ENCODE measurements at places on chromosomes 11 and 22.

DNA sequence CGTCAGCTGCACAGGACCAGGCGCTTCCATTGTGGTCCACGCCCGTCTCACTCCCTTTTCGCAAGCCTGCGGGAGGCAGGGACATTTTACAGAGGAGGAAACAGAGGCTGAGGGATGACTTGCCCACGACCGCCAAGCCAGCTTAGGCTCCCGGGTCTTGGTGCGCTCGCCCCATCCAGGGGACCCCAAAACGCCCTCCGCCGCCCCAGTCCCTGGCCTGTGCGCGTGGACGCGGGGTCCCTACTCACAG, 300 bp downstream of the WNT11 start:
- no peak for DNase-seq

DNA sequence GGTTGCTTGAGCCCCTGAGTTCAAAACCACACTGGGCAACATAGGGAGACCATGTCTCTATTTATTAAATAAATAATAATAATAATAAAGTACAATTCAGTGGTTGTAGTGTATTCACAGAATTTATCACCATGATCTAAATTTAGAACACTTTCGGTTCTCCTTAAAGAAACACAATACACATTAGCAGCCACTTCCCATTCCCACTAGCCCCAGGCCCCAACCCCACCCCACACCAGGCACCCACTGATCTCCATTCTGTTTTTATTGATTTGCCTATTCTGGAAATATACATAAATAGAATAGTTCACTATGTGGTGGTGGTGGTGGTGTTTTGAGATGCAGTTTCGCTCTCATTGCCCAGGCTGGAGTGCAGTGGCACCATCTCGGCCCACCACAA, 45.7 kb downstream of the BCL2L13 start:
- no peak for DNase-seq

- no peak for DNase-seq
Measured at GRCh38 chr22:27382947-27383346, 418.6 kb downstream of the MN1 start.

GRCh38 chr11:93324500-93324899, 6.0 kb upstream of the DEUP1 start:
- no peak for DNase-seq

DNA sequence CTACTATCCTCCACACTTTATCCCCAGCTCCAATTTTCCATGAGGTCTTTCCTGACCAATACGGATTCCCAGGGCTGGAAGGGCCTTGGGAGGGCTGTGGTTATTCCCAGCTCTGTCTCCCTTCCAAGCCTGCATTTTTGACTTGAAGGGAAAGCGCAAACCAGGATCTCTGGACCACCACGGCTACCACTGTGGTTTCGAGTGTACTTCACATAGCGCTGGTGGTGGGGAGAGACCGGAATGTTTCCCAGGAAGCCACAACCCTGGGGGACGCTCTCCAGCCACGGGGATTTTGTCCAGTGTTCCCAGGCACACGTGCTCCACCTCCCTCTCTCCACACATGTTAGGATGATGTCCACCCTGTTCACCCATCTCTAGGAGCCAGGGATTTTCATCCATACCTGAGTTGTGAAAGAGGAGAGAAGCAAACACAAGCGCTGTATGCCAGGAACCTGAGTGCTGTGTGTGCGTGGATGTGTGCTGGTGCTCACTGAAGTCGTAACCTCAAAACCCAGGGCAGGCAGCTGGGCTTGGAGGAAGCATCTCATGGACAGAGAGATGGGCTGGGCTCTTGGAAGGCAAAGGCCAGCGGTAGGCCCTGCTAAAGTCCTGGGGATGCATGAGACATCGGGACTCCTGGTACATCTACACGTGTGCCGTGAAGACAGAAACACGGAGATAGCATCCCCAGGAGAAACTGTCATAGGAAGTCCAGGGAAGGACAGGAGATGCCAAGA, 1.3 kb upstream of the NPTXR start:
- DNase-seq = no peak

DNA sequence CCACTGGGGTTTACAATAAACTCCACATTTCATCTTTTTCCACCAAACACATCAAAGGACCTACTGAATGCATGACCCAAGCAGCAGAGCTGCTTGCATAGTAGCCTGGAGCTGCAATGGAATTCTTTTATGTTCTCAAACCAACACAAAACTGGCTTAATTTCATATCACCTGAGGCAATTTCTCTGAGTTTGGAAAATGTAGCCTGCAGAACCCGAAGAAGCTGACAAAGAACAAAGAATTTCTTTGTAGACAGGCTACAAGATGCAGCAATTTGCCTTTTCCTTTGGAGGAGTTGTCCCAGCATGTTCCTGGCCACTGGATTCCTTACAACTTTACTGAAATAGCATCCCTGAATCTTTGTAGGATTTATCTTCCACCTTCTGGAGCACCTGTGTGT, 5.5 kb upstream of the TECTA start:
- DNase-seq = no peak

- no peak for DNase-seq
Measured at GRCh38 chr11:16239141-16240105, 116.9 kb downstream of the SOX6 start.

GRCh38 chr11:35483131-35483820, 42.1 kb downstream of the PAMR1 start:
- DNase-seq = no peak

DNA sequence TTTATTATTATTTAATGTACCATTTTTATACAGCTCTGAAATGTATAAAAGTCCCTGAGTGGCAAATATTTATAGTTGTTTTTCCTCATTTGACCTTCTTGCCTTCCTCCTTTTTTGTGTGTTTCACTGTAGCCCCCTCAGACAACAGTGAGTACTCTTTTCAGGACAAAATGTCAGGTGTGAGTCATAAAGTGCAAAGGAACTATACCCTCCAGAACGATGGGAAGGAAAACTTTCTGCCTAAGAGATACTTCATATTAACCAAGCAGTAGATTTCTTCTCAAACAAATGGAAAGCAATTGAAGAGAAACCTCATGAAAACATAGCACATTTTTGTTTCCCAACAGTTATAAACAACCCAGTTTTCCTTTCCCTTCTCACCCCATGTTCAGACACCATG, 16.1 kb upstream of the MS4A7 start:
- no peak for DNase-seq

DNA sequence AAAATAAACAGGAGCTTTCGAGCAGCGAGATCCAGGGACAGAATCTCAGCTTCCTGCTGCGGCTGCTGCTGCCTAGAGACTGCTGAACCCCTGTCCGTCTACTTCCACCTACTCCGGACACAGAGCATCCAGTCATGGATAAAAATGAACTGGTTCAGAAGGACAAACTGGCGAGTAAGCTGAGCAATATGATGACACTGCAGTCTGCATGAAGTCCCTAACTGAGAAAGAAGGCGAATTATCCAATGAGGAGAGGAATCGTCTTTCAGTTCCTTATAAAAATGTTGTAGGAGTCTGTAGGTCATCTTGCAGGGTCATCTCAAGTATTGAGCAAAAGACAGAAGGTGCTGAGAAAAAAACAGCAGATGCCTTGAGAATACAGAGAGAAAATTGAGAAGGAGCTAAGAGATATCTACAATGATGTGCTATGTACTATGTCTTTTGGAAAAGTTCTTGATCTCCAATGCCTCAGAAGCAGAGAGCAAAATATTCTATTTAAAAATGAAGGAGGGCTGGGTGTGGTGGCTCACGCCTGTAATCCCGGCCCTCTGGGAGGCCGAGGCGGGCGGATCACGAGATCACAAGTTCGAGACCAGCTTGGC, 11.1 kb upstream of the MS4A2 start:
- DNase-seq = no peak

DNA sequence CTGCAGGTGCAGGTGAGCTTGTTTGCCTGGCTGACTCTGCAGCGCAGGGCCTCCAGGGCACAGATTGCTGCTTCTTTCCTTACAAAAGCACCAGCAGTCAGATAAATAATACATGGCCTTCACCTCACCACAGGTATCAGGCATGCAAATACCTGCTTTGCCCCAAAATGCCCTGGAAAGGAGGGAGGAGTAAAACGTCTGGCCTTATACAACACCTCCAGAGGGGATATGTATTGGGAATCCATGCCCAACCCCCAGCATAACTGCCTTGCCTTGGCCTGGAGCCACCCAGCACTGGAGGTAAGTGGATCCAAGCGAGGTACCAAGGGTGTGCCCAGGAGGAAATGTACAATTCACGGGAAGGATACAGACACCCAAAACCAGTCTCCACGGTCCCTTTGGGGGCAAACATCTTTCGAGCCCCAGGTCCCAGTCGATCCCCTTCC, 860 bp downstream of the TMEM184B start:
- DNase-seq = no peak

- no peak for DNase-seq
Measured at GRCh38 chr11:76291576-76292526, 85.5 kb upstream of the WNT11 start.

DNA sequence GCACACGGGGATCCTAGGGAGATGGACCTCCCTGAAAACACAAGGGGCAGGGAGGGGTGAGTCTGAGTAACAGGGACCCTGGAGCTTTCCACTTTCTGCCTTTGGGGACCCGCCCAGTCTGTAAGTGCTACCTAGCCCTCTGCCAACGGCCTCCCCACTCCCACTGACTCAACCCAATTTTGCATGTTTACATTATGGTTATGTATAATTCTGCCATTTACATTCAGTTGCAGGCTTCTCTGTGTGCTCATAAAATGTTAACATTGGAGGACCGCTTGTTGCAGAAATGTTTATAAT, 105.8 kb downstream of the DSCAML1 start:
- no peak for DNase-seq

DNA sequence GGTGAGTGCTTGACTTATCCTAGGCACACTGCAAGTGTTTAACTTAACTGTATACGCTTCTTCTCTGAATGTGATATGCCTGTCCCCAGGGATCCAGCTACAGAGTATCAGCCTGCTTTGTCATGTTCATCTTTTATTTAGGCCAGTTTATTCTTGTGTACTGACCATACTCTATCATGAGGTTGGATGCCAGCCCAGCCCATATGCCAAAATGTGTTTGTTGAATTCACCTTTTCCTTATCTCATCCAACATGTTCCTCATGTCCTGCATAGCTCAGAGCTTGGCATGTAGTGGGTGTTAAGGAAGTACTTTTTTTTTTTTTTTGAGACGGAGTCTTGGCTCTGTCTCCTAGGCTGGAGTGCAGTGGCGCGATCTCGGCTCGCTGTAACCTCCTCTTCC, 116.2 kb downstream of the NCAM1 start:
- DNase-seq = no peak

GRCh38 chr11:120089036-120090001, 48.6 kb downstream of the TRIM29 start:
- DNase-seq = no peak

DNA sequence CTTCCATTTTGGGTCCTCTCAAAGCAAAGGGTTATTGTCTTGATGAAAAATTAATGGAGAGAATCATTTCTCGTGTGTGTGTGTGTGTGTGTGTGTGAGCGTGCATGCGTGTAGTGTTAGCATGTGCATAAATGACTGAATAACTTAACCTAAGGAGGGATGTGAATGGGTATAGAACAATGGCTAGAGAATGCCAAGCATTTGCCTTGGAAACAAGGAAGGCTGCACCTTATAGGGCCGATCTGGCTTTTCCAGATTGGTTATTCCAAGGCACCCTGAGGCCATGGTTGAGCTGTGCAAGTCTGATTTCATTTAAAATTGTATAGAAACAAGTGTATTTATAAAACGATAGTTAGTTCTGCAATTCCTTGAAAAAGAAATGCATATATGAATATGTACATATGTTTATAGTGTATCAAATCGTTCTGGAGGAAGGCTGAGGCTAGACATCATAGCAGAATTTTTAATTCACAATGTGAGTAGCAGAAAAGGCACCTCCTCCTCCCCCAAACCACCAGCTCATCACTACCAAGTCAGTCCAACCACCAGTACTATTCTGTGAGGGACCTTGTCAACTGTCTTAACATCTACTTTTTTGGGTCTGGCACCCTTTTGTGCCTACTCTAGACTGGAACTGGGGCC, 322.7 kb upstream of the ISX start:
- no peak for DNase-seq

GRCh38 chr11:6653097-6653496, 2.5 kb downstream of the DCHS1 start:
- DNase-seq = no peak

DNA sequence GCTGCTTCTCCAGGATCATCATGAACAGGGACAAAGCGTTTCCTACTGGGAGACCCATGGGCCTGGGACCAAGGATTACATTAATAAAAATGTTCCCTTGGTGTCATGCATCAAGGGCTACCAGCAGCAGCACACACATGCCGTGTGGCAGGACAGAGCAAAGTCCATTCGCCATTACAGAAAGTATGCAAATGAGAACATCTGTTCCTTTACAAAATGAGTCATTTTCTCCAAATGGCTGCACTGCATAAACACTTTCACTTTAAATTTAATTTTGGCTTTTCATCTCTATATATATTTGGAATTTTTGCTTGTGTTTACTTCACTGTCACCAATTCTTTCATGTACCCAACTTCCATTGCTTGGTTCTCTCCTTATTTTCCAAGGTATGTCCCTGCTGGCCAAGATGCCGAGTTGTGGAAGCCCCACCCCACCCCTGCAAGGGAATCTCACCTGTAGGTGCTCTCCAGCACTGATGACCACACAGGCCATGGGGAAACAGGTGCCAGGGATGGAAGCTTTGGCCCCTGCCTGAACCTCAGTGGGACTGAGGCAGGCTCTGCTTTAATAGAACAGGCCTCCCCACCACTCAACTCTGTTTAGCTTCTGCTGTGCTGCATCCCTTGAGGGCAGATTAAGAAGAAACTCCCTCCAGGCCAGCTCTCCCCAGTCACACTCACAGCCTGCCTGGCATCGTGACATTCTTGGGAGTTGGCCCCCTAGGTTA, 15.6 kb upstream of the GNAZ start:
- DNase-seq = no peak

GRCh38 chr11:58965246-58965985, 26.1 kb downstream of the GLYATL1 start:
- DNase-seq = no peak

GRCh38 chr11:130872981-130873380, 43.3 kb downstream of the SNX19 start:
- DNase-seq = no peak

GRCh38 chr11:23723861-23724260, 773.0 kb upstream of the LUZP2 start:
- DNase-seq = no peak

DNA sequence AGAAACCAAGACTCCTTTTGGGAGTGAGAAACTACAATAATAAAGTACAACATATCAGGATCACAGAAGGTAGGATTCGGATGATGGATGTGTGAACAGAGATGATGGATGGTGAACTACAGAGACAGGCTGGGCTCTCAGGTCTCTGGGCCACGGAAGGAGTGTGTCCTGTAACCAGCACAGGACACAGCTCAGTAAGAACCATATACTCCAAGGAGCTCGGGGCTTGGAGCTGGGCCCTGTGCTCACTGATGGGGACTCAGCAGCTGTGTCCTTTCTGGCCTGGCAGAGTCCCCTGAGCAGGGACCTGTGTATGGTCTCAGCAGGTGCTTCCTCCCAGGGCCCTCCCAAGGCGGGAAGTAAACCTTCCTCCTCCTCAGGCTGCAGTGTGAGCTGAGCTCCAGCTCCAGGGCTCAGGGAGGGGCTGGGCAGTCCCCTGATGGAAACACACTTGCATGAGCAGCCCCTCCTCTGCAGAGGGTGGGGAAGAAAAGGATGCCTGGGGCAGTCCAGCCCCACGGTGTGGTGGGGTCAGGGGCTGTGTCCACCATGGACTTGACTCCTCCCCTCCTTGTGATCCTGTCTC, 39.8 kb upstream of the TOP3B start:
- no peak for DNase-seq

GRCh38 chr11:41836431-41836830, 377.0 kb upstream of the LRRC4C start:
- DNase-seq = no peak

- DNase-seq = no peak
Measured at GRCh38 chr11:68839911-68840641, 1.6 kb downstream of the CPT1A start.

Measured in stimulated activated CD8-positive, alpha-beta memory T cell treated with anti-CD3 and anti-CD28 coated beads, Interleukin-7, amount 100 ng/mL, for 24 hours (primary cell).